ENCODE measurements at places on chromosomes 6 and 20. TPM values are rescaled to one million over a fixed set of nuclear protein-coding genes. Genes with fewer than 3 reads are reported as not detected.

DNA sequence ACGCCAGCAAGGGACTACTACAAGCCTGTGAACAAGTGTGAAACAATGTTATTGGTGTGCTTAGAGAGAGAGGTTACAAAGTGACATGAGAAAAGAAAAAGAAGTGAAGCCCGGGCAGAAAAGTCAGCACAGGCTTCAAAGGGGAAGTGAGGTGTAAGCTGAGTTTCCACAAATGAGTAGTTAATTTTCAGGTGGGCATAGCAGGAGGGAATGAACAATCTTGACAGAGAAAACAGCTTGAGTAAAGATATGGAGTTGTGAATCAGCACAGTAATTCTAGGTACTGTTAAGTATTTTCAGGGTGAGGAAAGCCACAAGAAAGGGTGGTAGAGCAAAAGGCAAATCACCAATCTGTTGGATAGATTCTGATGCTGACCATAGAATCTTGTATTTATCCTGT is 4.3 kb downstream of the KCNQ5 start:
- peaks cover 18% of the 10 kb centered on the region for H3K4me1 ChIP-seq
- H3K36me3 ChIP-seq = no peaks in the 10 kb centered on the region
- H3K4me3 ChIP-seq = no peak overlapping the region
- H3K27me3 ChIP-seq = peaks cover 17% of the 10 kb centered on the region
- H3K27ac ChIP-seq = no peak overlapping the region

CBFA2T2 gene
- 14.5 TPM for total RNA-seq

NINL gene
- 30.1 TPM for total RNA-seq

DNA sequence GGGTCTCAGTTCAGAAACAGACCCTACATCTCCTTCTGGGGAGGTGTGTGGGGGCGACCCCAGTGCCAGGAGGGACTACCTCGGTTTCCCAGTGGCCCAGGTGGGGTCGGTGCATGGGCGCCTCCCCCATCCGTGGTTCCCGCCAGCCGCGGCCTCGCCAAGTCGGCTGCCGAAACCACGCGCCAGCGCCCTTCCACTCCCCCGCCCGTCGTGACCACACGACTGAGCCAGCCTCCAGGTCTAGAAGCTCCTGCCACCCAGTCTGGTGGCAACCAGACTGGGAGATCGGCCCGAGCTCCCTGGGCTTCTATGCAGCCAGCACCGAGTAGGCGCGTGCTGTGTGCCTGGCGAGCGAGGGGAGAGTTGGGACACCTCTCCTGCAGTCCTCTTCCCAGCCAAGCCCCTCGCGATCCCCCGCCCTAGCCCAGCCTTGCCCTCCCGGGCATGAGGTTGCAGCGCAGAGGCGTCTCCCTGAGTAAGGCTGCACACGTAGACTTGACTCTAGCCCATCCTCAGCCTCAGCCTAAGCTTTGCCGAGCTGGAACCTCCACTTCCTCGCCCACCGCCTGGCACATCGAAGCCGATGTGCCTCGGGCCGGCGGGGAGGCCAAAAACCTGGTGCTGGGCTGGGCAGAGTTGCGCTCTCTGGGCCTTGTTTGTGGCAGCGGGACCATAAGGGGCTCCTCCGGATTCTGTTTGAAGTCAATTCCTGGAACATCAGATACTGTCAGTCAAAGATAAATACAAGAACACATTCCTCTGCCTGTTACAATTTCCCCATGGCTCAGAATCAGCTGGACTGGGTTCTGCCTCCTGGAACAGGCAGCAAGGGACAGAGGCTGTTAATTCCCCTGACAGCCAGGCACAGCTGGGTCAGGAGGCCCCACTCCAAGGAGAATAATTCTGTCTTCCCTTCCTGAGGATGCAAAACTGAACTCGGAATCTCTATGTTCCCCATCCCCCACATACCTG is 1.5 kb upstream of the CPNE5 start:
- peaks cover 2% of the 10 kb centered on the region for H3K36me3 ChIP-seq
- peaks cover 64% of the 10 kb centered on the region for H3K4me1 ChIP-seq
- peak overlapping the region; percentile 48 for H3K4me3 ChIP-seq
- H3K27me3 ChIP-seq = peaks cover 15% of the 10 kb centered on the region
- DNase-seq = peak; percentile 78

CCN5 gene
- total RNA-seq = 0.17 TPM

GRCh38 chr6:139852488-139853140 is 478.2 kb upstream of the CITED2 start:
- H3K4me3 ChIP-seq = no peak overlapping the region
- no peak for DNase-seq
- H3K36me3 ChIP-seq = no peaks in the 10 kb centered on the region
- no peak overlapping the region for H3K27ac ChIP-seq
- no peaks in the 10 kb centered on the region for H3K4me1 ChIP-seq
